ENCODE measurements at places on chromosomes 2 and 18. TPM values are rescaled to one million over a fixed set of nuclear protein-coding genes. Genes with fewer than 3 reads are reported as not detected.

The CIDEA gene
- polyA plus RNA-seq = not detected

The PTCD3 gene
- polyA plus RNA-seq = 30.4 TPM

The HAUS1 gene
- 29.9 TPM for polyA plus RNA-seq

The RIT2 gene
- polyA plus RNA-seq = not detected

The NEB gene
- 0.84 TPM for polyA plus RNA-seq

The TEKT4 gene
- polyA plus RNA-seq = not detected

The ICA1L gene
- polyA plus RNA-seq = 0.84 TPM

The FAM168B gene
- polyA plus RNA-seq = 183 TPM

The ERICH2 gene
- polyA plus RNA-seq = not detected

All from endothelial cell of umbilical vein (primary cell).